ENCODE measurements at places on chromosomes 3 and 15.
A peak's percentile ranks its signal among the peaks of the same experiment; 100 is the strongest.

DNA sequence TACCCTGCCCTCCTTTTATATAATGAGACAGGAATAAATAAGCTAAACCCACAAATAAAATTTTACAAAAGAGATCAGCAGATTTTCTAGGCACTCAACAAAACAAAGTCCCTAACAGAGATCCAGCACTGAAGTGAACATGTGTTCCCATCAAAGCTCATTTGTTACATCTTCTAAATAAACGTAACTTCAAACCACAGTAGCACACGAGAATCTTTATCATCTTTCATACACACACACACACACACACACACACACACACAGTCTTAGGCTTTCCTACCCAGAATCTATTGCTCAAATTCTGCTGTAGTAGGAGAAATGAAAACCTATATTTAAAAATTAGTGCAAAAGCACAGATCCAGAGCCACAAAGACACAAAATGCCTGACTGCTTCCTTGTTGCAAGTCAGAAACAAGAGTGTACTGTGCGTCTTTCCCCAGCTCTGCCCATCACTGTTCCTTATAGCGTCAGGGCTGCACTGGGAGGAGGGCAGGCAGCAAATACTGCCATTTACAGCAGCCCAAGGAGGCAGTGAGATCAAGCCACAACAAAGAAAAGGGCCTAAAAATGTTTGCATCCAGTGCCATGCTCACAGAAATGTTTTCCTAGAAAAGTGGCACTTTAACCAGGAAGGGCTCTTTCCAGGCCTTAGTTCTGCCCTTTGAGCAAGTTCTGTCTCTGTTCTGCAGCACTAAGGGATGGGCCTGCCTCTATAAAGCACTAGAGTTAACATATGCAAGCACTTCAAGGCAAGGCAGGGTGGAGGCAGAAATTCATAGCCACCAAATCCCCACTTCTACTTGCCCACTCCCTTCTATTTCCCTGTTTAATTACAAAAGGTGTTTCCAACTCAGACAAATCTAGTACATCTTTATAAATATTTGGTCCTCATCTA, 6.0 kb downstream of the IP6K1 start:
- no peak for DNase-seq

GRCh38 chr3:134328147-134328591, 46.1 kb downstream of the AMOTL2 start:
- peak; percentile 95 for DNase-seq

GRCh38 chr3:72065872-72066641, 281.1 kb upstream of the PROK2 start:
- DNase-seq = no peak

- no peak for DNase-seq
Observed at GRCh38 chr15:31320022-31320421, 6.6 kb upstream of the KLF13 start.

GRCh38 chr3:154220462-154220861, 99.3 kb downstream of the ARHGEF26 start:
- DNase-seq = no peak

GRCh38 chr15:100947760-100948429, 28.7 kb downstream of the LRRK1 start:
- no peak for DNase-seq

DNA sequence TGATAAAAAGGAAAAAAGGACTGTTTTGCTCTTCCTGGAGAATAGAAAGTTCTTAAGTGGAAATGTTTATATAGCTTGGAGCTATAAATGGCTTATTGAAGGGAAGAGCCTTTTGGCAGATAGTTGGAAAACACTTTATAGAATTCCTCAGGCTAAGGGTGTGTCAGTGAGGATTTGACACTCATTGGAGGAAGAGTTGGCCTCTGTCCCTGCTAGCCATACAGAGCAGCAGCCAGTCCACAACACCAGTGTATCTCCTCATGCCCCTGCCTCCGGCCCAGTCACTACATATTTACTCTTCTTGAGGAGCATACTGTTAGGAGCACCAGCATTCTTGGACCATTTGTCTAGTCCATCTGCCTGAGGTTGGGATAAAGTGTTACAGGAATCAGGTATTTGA, 36.2 kb downstream of the KLHL18 start:
- DNase-seq = no peak

DNA sequence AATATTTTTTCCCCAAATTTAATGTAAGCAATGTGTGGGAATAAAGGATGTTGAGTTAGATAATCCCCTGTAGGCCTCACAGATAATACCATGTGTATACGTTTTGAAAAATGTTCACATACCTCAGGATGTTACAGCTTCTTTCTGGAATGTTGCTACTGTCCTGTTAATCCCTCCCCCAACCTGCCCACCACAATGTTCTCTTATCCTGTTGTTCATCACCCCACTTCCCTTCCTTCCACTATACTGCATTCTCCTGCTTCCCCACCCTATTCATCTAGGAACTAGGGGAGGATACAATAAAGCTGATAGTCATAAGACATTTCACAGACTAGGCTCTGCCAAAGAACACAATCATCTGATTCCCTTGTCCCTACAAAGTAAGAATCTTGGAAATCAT, 92.1 kb downstream of the IGF2BP2 start:
- DNase-seq = peak; percentile 90

DNA sequence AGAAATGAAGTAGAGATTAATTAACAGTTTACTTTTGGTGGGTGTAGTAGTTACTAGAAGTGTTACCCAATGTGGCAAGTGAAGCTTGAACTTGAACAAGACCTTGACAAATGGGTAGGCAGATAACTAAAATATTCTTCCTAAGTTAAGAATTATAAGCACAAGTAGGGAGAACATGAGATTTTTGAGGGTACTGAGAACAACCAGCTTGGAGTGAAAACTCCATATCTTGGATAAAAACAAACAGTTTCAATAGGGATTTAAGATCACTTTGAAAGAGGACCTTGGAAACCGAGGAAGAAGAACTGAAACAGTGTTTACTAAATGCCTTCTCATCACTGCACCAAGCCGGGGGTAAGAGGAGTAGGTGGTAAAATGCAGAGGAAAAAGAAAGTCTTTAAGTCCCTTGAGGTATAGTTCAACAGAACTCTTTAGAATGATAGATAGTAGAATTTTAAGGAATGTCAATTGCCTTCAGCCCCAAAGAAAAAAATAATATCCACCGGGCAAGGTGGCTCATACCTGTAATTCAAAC, 496.7 kb downstream of the NAALADL2 start:
- DNase-seq = no peak
